ENCODE measurements at places on chromosomes 2 and 18.

DNA sequence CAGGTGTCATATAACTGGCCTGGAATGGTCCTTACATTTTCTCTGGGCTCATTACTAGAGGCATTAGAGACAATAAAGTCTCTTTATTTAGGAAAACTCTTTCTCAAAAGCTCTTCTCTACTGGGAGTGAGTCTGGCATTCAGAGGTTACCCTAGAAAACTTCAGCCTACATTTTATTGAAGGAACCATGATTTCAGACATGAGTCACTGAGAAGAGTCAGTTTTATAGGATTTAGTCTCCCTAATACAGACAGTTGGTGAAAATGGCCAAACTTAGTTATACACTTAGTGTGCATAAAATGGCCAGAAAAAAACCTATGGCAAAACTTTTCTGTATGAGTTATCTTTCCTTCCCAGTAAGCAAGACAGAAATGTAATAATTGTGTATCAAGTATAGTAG lies 689.4 kb downstream of the ZEB2 start:
- DNase-seq = no peak

DNA sequence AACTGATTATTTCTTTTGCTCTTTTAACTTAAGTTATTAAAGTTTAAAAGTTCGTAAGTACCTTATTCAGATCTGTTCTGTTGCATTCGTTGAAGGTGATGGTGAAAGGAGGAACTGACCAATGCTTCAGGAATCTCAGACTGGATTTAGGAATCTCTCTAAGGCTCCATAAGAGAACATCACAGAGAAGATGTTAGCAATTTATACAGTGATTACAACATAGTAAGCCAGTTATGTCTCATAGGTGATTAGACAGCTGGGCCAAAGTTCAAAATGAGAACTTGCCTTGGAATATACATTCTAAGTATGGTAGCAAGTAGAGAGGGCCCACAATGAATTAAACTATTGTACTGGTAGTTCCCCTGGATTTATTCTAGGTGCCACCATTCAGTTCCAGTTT lies 3.2 kb downstream of the MARS2 start:
- DNase-seq = no peak

DNA sequence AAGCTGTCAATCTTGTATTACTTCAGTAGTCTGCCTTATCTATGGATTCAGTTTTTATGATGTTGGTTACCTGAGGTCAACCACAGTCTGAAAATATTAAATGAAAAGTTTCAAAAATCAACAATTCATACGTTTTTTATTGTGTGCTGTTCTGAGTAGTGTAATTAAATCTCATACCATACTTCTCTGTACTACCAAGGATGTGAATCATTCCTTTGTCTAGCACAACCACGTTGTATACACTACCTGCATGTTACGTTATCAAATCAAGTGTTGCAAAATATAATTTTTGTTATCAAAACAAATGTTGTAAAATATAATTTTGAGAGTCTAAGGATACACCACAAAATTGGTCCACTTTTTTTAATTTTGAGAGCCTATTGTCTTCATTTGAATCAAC lies 590.2 kb upstream of the SETBP1 start:
- DNase-seq = no peak

GRCh38 chr2:1143129-1143528 lies 192.5 kb downstream of the SNTG2 start:
- no peak for DNase-seq

- no peak for DNase-seq
These were observed 1.8 kb downstream of the IGFBP5 start for GRCh38 chr2:216693414-216694080.

DNA sequence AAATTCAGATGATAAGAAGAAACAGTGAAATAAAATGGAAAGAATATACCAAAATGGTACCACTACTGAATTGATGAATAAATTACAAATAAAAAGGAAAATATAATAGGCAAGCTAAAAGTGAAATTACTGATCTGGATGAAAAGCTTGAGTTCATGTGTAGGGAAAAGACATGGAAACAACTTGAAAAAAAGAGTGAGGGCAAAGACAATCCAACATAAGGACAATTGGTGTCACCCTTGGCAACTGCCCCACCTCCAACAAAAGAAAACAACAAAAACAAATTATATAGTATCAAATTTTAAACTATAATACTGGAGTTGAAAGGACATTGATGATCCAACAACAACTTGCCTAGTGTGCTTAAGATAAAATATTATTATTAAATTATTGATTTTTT lies 37.6 kb downstream of the PPP1R1C start:
- no peak for DNase-seq

- no peak for DNase-seq
These were observed 20.0 kb downstream of the MOCOS start for GRCh38 chr18:36207303-36207702.

DNA sequence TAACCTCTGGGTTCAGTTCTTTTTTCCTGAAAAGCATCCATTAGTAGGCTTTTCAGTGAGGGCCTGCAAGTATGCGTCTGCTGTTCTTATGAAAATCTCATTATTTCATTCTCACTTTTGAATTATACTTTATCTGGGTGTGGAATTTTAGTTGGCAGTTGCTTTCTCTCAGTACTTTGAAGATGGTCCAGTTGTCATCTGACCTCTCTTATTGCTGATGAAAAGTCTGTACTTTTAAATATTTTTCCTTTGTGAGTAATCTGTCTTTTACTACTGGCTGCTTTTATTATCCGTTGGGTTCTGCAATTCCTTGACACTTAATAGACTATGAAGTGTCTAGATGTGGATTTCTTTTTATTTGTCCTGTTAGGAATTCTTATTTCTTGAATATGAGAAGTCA lies 307.8 kb downstream of the CYP26B1 start:
- no peak for DNase-seq

- DNase-seq = no peak
These were observed 1.1 kb downstream of the COX5B start for GRCh38 chr2:97646977-97647376.

DNA sequence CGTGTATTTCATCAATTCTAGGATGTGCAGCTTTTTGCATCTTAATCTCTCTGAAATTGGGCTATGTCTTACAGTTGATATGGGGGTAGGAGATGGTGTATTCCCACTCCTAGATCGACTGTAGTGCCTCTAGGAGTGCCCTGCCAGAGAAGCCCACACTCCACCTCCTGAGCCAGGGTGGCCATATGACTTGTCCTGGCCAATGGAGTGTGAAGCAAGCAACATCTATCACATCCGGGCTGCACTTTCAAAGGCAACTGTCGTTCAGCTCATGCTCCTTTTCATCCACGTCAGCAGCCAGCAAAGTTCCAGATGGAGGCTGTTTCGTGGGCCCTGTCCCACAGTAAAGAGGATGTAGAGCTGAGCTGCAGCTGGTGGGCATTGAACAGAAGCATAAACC lies 149.4 kb upstream of the SLC1A4 start:
- DNase-seq = no peak

GRCh38 chr2:45755585-45756335 lies 104.3 kb downstream of the PRKCE start:
- DNase-seq = no peak

GRCh38 chr2:219662566-219662965 lies 35.1 kb downstream of the SLC4A3 start:
- DNase-seq = no peak

- DNase-seq = no peak
These were observed 939.2 kb upstream of the NRXN1 start for GRCh38 chr2:51971136-51971535.

DNA sequence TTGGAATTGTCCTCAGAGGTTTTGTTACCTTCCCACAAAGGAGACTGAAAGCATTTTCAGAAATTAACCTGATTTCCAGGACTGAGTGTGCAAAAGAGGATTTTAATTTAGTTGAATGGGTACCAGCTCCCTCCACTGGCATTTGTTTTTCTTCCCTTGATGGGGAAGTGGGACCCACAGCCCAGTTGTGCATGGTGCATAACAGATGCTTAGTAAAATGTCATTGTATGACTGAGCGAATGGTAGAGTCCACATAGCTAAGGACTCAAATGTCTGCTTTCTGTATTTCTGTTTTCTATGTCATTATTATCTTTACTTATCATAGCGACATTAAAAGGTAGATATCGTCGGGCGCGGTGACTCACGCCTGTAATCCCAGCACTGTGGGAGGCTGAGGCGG lies 75.5 kb upstream of the RAPH1 start:
- no peak for DNase-seq

GRCh38 chr2:162318328-162319180 lies at the start of gene IFIH1:
Gene IFIH1, minus strand, starts transcription at chr2:162318684. Its CDS starts 377 bp downstream, at chr2:162318307.
- peak; percentile 87 for DNase-seq

GRCh38 chr2:207831584-207832248 lies 62.0 kb upstream of the FZD5 start:
- no peak for DNase-seq

GRCh38 chr2:235883675-235884074 lies 284.5 kb downstream of the GBX2 start:
- no peak for DNase-seq

GRCh38 chr18:37385846-37386778 lies 179.5 kb downstream of the CELF4 start:
- DNase-seq = no peak

- DNase-seq = no peak
These were observed 1478.6 kb upstream of the ACVR2A start for GRCh38 chr2:146366276-146366675.

DNA sequence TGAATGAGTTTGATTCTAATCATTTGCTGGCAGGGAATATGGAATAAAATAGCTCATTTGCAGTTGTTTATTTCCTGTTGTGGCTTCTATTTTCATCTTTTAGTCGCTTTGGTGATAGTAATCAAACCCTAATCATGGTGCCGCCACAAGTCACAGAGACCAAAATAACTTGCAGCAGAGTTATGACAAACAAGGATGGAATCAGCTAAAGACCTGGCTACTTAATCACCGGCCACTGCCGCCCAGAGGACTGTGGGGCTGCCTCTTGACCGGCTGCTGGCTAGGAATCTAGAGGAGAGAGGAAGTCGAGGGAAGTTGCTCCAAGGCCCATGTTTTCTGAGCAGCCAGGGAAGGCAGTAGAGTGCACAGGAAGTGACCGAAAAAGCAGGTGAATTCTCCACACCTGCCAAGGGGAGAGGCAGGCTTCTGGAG lies 5.1 kb upstream of the SMAD7 start:
- DNase-seq = no peak

GRCh38 chr2:23624915-23625314 lies 239.9 kb downstream of the KLHL29 start:
- DNase-seq = no peak

DNA sequence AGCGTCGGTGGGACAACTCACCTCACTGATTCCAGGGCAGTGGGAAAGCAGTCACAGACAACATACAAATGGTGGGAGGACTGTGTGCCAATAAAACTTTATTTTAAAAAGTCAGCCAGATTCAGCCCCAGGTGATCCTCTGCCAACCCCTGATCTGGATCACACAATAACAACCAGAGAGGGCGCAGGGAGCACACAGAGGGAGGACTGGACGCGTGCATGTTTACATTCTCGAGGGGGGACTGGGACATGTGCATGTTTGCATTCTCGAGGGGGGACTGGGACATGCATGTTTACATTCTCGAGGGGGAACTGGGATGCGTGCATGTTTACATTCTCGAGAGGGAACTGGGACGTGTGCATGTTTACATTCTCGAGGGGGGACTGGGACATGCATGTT lies 209.5 kb downstream of the NDUFA10 start:
- DNase-seq = no peak

- DNase-seq = peak; percentile 70
These were observed 2.0 kb downstream of the SP9 start for GRCh38 chr2:174336501-174337336.

DNA sequence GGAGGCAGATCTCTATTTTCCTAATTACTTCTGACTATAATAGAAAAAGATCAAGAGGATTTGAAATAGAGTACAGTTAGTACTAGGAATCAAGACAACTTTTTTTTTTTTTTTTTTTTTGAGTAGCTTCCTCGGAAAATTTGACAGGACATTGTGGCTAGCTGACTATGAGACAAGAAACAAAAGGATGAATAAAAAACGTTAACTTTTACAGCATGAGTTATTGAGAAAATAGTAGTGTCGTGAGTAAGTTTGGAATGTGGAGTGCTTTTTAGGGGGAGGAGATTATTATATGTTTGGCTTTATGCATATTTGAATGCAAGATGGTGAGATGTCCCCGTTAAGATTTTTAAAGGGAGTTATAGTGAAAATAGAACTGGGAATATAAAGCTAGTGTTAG lies 27.7 kb upstream of the CPS1 start:
- DNase-seq = no peak

DNA sequence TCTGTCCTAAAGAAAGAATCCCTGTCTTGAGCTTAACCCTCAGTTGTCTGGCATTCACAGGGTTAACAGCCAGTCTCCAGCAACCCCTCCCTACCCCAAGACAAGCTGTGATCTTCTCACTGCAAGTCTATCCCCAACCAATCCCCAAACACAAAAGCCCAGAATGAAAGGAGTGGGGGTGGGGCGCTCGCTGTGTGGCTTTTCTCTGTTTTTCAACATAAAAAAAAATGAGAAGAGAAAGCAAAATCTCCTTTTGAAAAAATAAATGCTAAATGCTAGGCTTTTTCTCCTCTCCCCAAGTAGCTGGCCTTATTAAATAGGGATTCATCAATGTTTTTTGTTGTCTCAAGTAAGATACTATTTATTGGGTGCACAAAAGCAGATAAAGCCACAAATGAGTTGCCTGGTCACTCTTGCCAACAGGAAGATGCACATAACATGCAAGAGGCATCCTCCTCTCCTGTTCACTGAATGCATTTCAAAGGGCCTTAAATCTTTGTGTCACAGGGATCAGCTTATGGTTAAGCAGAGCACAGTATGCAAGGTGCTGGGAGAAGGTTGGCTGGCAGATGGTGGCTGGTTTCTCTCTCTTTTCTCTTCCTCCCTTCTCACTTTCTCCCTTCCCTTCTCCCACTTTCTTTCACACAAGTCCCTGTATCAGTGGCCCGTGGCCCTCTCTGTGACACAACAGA lies 225.6 kb downstream of the CMPK2 start:
- DNase-seq = no peak

GRCh38 chr2:105330681-105331375 lies 1.3 kb upstream of the TGFBRAP1 start:
- DNase-seq = no peak

DNA sequence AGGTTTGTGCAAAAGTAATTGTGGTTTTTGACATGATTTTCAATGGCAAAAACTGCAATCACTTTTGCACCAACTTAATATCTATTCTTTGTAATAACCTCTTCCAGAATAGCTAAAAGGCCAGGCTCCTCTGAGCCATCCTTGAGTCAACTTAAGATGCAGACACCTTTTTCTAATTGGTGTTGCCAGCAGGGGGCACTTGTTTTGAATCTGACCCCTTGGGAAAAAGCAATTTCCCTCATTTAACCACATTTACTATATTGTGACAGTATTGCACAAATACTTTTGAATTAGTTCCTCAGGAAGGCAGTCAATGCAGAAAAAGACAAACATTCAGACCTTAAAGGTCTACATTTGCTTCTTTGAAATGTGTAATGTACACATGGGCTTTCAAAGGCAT lies 78.6 kb upstream of the GALNT5 start:
- DNase-seq = no peak

- no peak for DNase-seq
These were observed 651 bp upstream of the STAM2 start for GRCh38 chr2:152176113-152176714.

- no peak for DNase-seq
These were observed 366.8 kb downstream of the TGIF1 start for GRCh38 chr18:3816610-3817363.
